ENCODE measurements at places on chromosomes 7 and 10.

- no peak for DNase-seq
Observed at GRCh38 chr10:75751232-75751631, 319.8 kb downstream of the LRMDA start.

- no peak for DNase-seq
Observed at GRCh38 chr10:47441938-47442337, 42.0 kb downstream of the ANXA8 start.

GRCh38 chr10:9289811-9290210 is 1235.3 kb downstream of the GATA3 start:
- DNase-seq, result no peak

GRCh38 chr7:28230261-28230660 is 49.7 kb upstream of the JAZF1 start:
- no peak for DNase-seq

DNA sequence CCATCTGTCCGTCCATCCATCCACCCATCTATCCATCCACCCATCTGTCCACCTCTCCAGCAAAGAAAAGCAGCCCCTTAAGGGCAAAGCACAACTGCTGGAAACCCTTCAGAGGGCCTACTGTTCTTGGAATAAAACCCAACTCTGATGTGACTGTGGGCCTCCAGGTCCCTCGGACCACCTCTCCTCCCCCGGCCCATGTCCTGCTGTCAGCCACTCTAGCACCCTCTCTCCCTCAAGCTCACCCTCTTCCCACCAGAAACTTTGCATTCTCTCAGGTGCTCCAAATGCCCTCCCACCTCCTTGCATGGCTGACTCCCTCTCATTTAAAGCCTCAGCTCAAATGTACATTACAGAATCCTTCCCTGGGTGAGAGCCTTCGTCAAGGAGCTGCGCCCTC is 110.3 kb downstream of the ARHGAP22 start:
- DNase-seq, result no peak

Measured in frontal cortex (tissue), 4 donors.